ENCODE measurements at places on chromosomes 1 and 21.

DNA sequence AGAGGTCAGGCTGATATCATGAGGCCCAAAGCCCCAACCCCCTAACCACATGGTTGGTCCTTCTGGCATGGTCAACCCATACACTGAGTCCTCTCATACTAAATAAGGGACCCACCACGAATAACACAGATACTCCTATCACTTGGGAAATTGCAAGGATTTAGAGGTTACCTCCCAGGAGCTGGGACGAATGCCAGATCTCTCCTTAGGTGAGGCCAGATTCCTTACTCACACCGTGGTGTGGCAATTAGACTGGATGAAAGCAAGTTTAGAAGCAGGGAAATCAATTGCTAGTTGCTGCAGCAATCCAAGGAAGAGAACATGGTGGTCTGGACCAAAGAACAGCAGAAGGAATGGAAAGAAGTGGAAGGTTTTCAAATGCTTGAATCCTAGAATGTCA lies 60.1 kb downstream of the IER5 start:
- no peak for DNase-seq

DNA sequence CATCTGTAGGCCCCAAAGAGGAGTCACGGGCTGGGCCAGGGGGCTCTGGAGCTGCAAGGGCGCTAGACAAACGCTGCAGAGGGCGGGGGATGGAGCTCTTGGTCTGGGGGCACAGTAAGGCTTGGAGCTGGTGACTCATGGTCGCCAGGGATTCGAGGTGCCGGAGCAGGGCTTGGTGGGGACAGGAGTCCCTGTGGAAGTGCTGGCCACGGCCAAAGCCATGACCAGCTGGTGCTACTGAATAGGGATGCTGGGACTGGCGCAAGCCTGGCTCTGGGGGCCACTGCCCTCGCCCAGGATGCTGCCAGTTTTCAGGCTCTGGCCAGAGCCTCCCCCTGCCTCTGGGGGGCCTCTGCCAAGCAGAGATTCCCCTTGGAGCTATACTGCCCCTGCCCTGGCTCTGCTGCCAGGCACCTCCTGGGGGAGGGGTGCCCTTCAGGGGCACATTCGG lies 25.2 kb downstream of the SPOCD1 start:
- no peak for DNase-seq

DNA sequence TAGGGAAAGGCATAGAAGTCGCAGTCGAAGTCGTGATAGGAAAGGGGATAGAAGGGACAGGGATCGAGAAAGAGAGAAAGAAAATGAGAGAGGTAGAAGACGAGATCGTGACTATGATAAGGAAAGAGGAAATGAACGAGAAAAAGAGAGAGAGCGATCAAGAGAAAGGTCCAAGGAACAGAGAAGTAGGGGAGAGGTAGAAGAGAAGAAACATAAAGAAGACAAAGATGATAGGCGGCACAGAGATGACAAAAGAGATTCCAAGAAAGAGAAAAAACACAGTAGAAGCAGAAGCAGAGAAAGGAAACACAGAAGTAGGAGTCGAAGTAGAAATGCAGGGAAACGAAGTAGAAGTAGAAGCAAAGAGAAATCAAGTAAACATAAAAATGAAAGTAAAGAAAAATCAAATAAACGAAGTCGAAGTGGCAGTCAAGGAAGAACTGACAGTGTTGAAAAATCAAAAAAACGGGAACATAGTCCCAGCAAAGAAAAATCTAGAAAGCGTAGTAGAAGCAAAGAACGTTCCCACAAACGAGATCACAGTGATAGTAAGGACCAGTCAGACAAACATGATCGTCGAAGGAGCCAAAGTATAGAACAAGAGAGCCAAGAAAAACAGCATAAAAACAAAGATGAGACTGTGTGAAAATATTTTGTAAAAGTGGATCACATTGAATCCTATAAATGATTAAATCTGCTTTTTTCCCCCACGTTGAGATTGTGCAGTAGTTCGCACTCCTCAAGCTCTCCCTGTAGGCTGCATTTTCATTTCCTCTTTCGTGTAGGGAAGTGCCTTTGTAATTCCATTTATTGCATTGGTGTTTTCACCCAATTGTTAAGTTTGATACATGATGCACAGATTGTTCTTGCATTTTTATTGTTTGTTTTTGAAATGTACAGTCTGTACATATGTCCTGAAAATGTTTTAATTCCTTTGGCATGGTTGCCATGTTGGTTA lies 7.5 kb downstream of the PRPF38B start:
- DNase-seq = no peak

GRCh38 chr1:87236585-87236984 lies 92.1 kb upstream of the LMO4 start:
- no peak for DNase-seq

DNA sequence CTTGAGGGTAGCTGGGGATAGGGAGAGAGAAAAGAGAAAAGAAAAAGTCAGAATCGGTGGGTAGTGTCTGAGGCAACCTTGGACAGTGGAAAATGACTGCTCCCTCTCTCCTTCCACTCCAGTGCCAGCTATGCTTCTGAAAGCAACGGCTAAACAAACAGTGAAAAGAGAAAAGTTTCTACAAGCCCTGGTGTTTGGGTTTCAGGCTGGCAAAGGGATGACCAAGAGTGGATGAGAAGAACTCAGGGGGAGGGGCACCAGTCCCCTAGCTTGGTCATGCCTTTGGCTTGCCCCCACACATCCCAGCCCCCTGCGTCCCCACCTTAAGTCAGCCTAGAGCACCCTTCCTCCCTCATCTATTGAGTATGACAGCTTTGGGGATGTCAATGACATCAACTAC lies 8.6 kb downstream of the IL22RA1 start:
- DNase-seq = no peak

- no peak for DNase-seq
Observed at GRCh38 chr1:30639881-30640452, 83.4 kb downstream of the MATN1 start.

DNA sequence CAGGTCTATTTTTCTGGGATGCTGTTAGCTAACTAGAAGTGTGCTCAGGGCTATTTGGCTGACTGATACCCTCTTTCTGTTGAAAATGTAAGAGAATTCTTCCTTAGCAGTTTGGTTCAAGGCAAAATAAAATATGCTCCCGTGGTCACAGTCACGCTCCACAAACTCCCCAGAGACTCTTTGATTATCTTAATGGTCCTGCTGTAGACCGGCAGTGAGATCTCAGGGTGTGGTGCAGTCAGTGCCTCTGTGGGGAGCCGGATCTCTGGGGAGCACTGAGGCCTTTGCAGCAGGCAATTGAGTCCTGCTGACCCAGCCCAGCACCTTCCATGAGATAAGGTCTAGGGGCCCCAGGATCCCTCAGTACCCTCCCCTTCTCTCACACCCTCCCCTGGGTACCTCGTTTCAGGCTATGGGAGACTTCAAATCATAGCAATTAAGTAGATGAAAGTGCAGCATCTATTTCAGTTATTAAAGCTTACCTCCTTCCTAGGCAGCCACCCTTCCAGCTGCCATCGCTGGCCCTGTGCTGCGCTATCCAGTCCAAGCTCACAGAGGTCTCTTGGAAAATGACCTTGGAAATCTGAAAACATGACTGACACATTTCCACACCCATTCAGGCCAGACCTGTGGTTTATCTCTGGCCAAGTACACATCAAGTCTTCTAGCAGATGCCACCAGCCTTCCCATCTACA lies 98.1 kb downstream of the SEC16B start:
- DNase-seq = no peak

DNA sequence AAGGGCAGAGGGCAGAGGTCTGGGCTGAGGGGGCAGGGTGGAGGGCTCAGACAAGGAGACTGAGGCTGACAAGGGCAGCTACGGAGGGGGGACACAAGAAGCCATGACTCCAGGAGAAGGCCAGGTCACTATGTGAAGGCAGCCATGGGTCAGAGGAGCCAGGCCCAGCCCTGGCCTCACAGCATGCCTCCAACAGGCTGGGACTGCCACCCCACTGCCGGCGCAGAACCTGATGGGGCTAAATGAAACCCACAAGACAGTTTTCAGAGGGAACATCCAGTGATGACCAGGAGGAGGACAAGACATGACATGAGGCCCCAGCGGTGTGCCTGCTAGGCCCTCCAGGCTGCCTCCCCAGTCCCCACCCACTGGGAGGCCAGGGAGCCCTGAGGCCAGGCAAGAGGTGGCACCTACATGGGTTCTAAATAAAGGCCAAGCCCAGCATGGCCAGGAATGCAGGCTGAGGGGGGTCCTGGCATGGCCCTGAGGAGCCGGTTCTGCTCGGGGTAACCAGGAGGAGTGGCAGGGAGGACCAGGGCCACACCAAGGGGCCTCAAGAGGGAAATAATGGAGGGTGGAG lies 27.3 kb upstream of the LSS start:
- DNase-seq = no peak

GRCh38 chr1:55245781-55246180 lies 30.6 kb upstream of the USP24 start:
- no peak for DNase-seq

- DNase-seq = no peak
Observed at GRCh38 chr1:5747426-5748285, 244.6 kb downstream of the NPHP4 start.

DNA sequence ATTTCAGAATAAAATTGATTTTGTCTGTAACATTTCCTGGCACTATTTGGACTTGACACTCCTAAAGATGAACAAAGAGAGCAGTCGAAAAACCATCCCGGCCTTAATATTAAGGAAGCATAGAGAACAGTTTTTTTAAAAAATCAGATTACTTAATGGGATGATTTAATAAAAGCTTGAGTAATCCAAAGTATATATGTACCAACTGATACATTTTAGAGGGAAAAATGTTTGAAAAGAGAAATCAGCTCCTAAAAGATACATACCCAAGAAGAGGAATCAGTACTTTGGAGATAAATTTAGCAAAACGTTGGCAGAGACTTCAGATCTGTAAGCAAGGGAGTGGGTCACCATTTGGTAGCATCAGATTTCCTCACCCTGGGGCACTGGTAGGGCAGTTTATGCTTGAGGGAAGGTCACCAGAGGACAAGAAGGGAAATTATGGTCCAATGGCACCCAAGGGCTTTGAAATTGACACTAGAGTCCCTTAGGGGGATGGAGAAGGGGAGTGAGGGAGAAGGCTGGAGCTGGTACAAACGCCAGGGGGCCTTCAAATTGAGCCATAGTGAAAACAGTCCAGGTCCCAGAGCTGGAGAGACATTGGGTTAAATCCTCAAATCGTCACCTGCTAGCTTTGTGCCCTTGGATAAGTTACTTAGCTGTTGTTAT lies 5.9 kb downstream of the SLAMF7 start:
- DNase-seq = no peak

DNA sequence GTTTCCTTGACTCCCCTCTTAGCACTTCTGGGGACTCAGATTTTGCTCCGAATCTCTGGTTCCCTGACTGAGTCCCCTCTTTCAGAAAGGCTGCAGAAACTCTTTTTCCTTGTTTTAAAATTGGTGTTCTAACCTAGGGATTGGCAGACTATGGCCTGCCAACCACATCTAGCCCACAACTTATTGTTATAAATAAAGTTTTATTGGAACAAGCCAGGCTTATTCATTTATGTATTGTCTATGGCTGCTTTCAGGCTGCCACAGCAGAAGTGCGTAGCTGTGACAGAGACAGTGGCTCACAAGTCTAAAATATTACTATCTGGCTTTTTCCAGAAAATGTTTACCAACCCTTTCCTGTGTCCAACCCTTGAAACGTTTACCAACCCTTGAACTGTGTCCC lies 81.7 kb downstream of the IER5 start:
- no peak for DNase-seq

DNA sequence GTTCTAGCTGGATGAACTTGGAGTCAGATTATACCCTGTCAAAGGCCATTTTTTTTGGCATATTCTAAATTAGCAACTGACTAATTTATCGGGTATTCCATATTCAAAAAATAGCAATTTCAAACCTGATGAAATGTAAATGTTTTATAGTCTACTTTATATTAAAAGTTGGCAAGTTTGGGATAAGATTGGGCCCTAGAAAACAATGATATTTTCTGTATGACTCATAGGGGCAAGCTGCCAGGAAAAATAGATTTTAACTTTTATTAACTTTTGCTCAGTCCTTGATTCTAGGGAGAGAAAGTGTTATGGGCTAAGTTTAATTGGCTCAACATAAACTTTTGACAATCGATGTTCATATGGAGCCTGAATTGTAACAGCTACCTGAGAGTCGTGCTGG lies 576.9 kb upstream of the B3GALT2 start:
- no peak for DNase-seq

- DNase-seq = no peak
Observed at GRCh38 chr1:50681931-50682330, 258.7 kb upstream of the DMRTA2 start.

DNA sequence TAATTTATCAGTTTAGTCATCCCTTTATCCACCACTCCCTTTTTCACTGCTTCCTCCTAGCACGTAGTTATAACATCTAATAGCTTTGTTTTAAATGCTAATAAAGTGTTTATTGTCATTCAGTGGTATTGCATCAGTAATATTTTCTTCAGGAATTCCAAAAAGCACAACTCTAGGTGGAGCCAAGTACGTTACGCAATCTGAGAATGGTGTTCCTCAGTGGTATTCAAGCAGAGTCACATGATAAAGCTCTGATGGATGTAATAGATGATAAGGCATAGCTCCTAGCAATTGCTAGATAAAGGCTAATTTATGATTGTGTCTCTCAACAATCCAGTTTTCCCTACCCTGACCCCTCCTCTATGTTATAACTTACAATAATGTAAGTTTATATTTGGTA lies 494.6 kb upstream of the ADGRL4 start:
- DNase-seq = no peak

- no peak for DNase-seq
Observed at GRCh38 chr1:39927538-39927937, 25.8 kb upstream of the MYCL start.

DNA sequence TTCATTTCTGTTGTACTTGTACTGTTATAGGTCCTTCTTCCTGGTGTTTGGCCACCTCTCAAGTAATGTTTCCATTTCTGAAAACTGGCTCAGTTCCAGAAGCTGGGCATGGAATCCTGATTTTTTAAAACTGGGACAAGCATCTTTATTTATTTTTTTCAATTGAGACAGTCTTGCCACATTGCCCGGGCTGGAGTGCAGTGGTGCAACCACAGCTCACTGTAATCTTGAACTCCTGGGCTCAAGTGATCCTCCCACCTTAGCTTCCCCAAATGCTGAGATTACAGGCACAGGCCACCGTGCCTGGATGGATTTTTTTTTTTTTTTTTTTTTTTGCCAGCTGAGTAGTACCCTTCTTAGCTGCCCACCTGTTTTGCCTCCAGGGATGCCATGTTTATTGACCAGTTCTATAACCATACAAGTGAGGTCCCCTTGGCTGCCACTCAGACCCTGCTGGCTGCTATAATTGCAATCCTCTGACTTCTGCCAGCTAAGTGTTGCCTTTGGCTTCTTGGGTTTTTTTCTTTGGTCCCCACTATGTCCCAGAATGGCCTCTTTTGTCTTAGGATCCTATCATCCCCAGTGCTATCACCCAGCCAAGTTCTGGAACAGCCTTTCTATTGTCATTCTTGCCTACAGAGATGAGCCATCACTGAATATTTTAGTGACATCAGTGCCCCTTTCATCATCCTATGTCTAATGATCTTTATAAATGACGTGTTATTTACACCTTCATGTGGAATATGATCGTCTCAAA lies 3.9 kb upstream of the DIP2A start:
- DNase-seq = no peak
